ENCODE measurements at places on chromosomes 4 and X.

GRCh38 chrX:96843566-96843965, 40.1 kb upstream of the RPA4 start:
- DNase-seq, result no peak

- DNase-seq, result no peak
These were observed 39.0 kb downstream of the DDX60 start for GRCh38 chr4:168279556-168279955.

GRCh38 chr4:20259707-20260106, 8.0 kb downstream of the SLIT2 start:
- DNase-seq, result no peak

- DNase-seq, result no peak
These were observed 126.0 kb downstream of the GLRA3 start for GRCh38 chr4:174702979-174703478.

GRCh38 chr4:105352826-105353225, 121.0 kb downstream of the PPA2 start:
- DNase-seq, result no peak

DNA sequence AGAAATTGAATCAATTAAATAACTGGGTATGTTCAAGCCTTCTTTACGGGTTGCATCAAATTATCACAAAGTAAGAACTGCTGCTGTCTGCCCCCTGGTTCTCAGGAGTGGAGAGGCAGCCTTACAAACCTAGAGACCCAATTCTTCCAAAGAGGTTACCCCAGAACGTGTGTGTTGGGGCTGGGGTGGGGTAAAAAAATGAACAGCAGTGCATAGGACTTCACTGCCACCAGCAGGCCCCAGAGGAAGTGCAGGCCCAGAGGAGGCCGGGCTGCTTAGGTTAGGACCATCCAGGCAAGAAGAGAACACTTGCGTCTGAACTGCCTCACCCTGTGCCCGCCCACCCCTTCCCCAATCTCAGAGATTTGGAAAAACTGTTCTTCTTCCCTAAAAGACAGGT, 1.5 kb upstream of the NWD2 start:
- DNase-seq, result no peak

DNA sequence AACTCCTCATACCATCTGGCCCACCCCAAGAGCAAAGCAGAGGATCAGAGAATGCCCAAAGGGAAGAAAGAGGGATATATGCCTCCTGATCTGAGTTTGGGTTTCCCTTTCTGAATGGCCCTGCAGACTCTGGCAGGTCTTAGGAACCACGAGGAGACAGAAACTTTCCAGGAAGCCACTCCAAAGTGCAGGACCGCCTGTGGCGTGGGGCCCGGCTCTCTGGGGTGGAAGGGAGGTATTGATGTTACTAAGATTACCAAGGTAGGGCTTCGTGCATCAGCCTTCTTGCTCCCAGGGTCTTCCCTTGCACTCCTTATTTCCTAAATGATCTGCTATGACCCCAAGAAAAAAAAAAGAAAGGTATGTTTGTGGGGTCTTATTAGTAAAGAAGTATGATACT, 41.9 kb upstream of the SPRY1 start:
- no peak for DNase-seq

DNA sequence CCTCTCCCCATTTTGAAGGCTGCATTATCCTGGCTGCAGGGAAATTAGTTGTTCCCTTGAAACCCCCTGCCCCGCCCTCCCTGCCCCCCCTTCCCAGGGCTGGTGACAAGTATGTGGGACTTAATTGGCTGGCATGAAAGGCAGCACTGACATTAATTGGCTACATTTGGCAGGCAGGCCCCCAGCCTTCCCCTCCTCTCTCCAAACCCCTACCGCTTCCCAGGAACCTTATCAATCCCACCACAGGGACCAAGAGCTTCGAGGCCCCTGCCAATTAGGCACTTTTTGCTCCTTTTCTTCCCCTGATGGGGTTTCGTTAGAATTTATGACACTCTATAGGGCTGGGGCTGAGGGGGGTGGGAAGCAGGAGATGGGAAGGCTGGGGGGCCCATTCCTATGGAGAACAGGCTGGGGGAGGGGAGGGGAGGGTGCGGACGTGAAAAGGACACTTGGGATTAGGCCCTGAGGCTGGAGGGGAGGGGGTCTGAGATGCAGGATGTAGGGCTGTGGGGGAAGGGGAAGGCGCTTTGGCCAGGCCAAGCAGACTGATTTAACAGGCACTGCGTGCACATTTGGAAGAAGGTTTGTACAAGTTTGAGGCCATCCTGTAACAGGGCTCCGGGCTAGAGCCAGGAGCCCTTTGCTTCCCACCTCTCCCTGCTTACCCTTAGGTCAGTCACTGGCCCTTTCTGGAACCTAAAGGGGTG, 52.2 kb downstream of the EFNB1 start:
- no peak for DNase-seq

DNA sequence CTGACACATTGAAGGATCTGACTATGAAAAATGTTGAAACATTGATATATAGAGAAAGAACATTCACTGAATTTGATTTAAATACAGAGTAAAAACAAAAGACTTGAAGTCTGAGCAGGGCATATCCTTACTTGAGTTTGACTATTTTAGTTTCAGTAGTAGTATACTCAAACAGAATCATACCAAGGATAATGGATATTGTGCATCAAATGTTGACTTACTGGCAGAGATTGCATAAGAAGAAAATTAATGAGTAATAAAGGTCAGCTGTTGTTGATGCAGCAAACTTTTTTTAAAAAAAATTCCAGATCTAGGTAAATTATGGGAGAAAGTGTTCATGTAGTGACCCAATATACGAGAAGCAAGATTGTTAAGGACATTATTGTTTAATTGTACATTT, 94.5 kb upstream of the APOOL start:
- no peak for DNase-seq

GRCh38 chr4:153433754-153434105, 32.4 kb upstream of the TMEM131L start:
- DNase-seq, result no peak

DNA sequence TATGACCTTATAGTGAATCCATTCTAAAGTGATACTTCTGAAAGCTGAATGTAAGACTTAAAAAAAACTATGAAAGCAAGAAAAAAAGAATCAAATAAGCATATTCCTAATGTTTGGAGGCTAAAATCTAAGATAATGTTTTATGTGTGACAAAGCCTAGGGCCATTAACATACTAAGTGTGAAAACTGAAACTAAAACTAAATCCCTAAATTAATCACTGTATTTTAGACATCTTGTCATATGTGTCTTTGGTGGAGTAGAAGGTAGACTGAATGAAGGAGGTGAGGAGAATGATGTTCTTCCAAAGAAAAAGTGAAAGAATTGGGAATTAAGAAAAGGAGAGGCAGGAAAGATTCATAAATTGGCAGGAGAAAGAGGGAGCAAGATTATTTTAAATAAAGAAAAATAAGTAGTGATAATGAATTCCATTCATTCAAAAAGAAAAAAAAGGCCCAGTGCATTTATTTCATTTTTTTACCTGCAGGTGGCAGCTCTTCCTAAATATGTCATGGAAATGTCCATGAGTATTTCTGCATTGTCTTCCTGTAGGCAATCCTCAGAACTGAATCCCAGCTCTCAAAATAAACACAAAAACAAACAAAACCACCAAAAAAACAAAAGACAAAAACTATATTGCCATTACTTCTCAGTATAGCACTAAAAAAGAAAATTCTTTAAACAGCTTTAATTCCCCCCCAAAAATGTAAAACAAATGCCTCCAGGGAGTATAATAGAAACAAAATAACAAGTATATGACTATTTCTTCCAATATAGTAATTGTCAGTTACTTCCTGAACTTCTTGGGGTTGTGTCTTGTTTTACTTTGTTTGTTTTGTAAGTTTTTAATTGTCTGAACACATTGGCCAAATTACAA, 17.0 kb upstream of the AP1AR start:
- DNase-seq, result no peak

GRCh38 chr4:88725986-88726385, 28.4 kb upstream of the NAP1L5 start:
- DNase-seq, result no peak

DNA sequence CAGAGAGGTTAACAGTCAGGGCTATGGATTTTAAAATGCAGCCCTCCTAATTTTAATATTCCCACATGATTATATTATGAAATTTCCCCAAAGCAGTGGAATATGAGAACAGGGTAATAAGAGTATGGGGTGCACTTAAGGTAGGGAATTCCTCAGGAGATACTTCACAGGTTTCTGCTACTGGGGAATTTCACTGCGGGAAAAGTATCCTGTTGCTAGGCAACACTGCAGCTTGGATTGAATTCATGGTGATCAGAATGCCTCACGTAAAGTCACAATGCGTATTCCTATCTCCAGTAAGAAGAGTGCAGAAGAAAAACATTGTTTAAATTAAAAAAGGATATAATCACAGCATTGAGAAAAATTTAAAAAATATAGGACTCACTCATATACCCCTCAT, 398.1 kb upstream of the RPS6KA3 start:
- no peak for DNase-seq

DNA sequence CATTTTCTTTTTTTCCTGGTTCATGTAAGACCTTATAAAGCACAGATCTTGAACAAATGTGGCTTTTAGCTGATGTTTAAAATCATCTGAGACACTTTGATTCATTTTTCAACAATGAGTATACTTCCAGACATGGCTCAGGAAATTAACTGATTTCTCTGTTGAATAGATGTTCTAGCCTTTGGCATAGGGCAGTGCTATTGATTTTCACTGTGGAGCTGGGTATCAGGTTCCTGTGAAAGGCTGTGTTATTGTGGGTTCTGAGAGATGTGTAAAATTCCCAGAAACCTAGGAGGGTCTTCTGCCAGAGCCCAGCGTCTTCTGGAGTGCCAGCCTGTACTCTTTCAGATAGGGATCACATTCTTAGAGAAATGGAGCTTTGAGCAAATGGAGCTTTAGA, 278.9 kb downstream of the EPHA5 start:
- DNase-seq, result no peak

DNA sequence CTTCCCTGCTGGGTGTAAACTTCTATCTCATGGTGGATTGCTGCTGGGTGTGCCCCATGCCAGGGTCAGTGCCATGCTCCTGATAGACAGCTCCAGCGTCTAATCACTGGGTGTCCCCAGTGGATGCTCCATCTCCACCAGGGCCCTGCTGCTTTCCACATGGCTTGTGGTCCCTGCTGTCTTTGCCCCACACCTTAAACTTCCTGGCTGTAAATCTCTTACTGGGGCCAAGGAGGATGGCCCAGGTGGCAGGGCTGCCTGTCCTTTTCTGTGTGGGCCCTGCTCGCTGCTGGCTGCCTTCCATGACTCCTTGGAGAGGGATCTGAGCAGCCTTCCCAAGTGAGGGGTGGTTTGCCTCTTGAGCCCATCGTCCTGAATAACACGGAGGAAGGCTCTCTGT, 51.8 kb downstream of the RGS12 start:
- no peak for DNase-seq

DNA sequence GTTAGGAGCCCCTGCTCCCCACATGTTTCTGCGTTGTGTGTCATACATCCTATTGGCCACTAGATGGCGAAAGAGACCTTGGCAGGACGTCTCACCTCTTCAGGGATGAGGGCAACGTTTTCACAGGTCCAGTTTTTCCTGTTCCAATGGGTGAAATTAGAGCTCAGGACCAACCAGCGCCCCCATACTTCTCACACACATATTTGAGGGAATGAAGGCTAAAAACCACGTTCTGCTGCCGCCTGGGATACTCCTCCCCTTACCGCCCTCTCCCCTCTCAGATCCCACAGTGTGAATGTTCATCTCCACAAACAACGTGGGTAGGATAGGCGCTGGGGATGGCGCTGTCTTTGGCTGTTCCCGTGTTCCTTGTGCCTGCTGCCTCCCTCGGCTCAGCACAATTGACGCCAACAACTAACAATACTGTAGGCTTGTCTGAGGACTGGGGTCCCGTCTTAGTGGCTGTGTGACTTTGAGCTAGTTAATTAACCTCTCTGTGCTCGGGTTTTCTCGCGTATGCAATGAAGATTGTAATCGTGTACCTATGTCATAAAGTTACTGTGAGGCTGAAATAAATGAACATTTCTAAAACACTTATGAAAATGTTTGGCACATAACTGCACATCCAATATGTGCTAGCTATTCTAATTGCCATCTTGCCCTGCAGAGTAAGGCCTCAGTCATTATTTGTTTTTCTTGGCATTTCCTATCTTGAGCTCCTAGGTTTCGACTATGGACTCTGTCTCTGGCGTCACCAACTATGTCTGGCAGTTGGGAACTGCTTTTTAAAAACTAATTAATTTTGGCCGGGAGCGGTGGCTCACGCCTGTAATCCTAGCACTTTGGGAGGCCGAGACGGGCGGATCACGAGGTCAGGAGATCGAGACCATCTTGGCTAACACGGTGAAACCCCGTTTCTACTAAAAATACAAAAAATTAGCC, 181.3 kb upstream of the STK26 start:
- no peak for DNase-seq

DNA sequence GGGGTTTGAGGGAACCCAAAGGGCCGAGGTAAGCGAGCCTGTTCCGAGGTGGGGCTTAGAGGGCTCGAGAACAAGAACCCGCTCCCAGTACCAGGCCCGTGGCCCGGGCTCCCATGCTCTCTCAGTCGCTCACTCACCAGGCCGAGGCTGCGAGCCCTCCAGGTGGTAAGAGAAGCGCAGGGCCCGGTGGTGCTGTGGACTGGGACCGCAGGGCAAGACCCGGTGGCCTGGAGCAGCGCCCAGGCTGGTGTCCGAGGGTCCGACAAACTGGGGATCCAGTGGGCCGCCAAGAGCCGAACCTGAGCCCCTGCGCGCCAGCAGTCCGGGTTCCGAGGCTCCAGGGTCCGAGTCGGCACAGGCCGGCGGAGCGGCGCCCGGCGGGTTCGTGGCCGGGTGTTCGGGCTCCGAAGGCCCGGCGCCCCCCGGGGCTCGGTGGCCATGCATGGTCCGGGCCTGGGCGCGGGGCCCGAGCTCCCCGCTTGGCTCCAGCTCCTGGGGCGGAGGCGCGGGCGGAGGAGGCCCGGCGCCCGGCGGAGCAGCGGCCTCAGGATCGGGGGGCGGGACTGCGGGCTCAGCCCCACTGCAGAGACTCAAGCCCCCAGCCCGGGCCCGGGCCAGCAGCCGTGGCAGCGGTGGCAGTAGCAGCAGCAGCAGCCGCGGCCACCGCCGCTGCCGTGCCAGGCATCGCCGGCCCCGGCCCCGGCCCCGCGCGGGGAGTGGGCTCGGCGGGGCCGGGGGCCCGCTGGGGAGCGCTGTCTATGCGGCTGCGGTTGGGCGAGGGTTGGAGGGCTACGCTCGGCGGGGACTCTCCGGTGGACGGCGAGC, 833 bp downstream of the FGD1 start:
- no peak for DNase-seq

GRCh38 chr4:75639124-75639695, 8.9 kb upstream of the CDKL2 start:
- no peak for DNase-seq

GRCh38 chr4:7598939-7599790, 164.4 kb upstream of the PSAPL1 start:
- DNase-seq, result no peak

- no peak for DNase-seq
These were observed 181.7 kb downstream of the GABRB1 start for GRCh38 chr4:47213106-47213505.
